ENCODE measurements at places on chromosomes 16 and 17. TPM values are rescaled to one million over a fixed set of nuclear protein-coding genes. Genes with fewer than 3 reads are reported as not detected.

DNA sequence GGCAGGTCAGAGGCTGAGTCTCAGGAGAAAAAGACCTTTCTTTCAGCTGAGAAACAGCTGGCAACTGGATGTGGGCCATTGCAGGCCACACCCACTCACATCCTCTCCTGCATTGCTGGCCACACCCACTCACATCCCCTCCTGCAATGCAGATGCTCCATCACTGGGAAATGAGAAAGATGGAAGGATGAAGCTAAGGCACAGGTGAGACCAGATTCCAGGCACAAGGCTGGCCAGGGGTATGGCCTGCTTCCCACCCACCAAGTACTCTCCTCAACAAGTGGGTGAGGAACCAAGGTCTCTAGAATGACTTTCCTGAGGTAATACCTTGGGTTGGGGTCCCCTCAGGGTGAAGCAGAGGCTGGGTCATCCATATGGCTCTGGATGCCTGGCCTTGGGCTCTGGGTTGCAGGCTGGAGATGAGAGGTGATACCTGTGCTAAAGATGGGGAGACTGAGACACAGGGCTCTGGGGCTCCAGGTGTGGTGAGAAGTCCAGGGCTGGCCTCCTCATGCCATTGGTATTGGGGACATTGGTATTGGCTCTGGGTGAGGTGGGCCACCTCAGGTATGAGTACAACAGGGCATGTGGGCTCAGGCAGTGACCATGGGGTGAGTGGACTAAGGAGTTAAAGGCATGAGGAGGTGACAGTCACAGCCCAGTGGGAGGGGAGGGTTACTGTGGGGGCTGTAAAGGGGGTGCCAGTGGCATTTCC lies 1726.8 kb downstream of the TP53TG3F start:
- no peak for DNase-seq

GRCh38 chr16:17439580-17439979 lies 31.2 kb downstream of the XYLT1 start:
- no peak for DNase-seq

GRCh38 chr17:31357091-31357490 lies 34.4 kb upstream of the RAB11FIP4 start:
- no peak for DNase-seq

SNRNP25 gene
- total RNA-seq, result 87.8 TPM

DNA sequence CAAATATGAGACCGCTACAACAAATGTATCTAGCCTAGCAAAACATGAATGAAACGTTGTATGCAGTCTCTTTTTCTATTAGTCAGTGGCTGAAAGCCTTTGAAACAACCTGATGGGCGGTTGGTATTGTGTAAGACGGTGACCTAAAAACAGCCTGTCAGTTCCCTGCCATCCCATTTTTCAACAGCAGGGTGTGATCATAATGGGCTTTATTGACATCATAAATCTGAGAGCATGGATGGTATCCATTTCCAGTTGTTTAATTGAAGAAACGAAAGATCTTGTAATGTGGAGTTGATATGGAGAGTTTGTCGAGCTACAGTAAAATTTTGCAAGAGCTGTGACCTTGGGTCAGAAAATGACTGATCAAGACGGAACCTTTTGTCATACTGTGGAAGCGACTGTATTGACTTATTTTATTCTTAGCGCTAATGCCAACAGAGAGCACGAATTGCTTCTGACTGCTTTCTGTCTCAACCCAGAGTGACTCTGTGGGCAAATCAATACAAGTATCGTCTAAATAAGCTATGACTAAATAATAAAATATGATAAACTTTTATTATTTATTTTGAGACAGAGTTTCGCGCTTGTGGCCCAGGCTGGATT lies 12.3 kb upstream of the MEIOB start:
- no peak for DNase-seq
